Activated T-cell treated with anti-CD3 and anti-CD28 coated beads, Interleukin-2, amount 50 U/mL, for 72 hours (primary cell): ENCODE measurements at places on chromosomes 3 and 15. TPM values are rescaled to one million over a fixed set of nuclear protein-coding genes. Genes with fewer than 3 reads are reported as not detected.

ZNF662 gene
- 3.8 TPM for total RNA-seq

SLC28A2 gene
- not detected for total RNA-seq

RTP1 gene
- total RNA-seq = not detected

SERF2 gene
- total RNA-seq = 445 TPM

UPK1B gene
- not detected for total RNA-seq

SPINT1 gene
- 19.4 TPM for total RNA-seq

COL6A5 gene
- total RNA-seq = not detected

IQCF5 gene
- not detected for total RNA-seq

APOD gene
- 2.4 TPM for total RNA-seq

TMA7 gene
- 263 TPM for total RNA-seq

DUOXA2 gene
- not detected for total RNA-seq

REC114 gene
- not detected for total RNA-seq

SLC22A14 gene
- total RNA-seq = 0.14 TPM

VIPR1 gene
- 5.6 TPM for total RNA-seq

DNAJC19 gene
- total RNA-seq = 49.2 TPM

ATP13A5 gene
- not detected for total RNA-seq

NMNAT3 gene
- total RNA-seq = 9.5 TPM
